ENCODE measurements at places on chromosomes 12 and 14.

GRCh38 chr14:65604936-65605335 lies 192.4 kb downstream of the FUT8 start:
- DNase-seq: no peak

DNA sequence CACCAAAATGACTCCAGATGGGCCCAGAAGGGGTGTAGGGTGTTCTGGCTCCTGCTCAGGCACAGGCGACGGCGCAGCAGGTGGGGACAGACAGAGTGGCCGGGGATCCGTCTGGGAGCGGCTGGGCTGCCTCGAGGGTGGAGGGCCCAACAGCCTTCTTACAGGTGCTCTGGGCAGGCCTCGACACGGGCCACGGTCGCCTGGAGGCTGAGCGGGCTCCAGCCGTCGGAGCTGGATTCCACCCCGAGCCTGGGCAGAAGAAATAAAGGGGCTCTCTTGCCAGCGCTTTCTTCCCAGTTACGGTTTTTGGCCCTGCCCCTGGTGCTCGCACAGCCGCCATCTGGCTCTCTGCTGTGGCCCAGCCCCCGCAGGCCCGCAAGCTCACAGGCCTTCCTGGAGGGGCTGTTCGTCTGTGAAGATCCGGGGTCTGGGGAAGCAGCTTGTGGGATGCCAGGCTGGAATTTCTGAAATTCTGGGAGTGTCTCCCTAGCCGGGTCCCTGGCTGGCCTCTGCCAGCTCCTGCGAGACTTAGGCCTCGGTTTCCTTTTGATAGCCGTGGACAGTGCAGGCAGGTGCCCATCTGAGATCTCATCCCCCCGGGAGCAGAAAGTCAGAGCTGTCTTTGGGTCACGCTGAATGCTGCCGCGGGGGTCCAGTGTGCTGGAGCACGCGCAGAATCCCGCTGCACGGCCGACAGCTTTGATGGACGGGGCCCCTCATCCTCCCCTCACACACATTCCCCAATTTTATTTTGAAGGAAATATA lies 122.7 kb downstream of the PAPOLA start:
- DNase-seq: no peak

- no peak for DNase-seq
These were observed 137.9 kb upstream of the CPSF6 start for GRCh38 chr12:69101505-69101904.

DNA sequence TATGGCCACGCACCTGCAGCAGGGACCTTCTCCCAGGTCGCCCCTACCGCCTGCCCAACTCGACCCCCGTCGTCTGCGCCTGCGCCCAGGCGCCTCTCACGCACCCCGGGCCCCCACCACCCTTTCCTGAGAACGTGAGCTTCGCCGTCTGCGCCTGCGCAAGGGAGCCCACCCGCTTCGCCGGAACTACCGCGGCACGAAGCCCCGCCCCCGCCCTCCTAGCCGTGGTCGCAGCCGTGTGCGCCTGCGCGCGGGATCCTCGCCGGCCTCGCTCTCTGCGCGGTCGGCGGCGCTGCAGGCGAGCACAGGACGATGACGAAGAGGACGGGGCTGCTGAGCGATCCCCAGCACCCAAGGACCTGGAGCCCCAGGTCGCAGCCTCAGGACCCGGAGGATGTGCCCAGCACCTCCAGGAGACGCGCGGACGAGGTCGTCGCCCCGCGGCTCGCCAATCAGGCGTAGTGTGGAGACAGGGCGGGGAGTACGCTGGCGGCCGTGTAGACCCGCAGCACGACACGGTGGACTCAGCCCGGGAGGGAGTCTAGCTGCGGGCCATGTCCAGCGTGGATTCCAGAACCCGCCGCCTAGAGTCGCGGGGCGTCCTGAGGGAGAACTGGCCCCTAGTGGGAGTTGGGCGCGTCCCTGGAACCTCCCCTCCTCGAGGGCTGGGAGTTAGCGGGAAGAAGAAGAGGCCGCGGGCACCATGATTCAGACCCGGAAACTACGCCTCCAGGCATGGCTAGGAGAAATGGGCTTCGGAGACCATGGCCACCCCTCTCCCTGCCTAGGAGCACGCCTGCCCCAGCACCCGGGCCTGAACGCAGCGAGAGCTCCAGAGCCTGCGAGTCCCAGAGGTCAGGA lies 1120.8 kb upstream of the TMEM132C start:
- no peak for DNase-seq

DNA sequence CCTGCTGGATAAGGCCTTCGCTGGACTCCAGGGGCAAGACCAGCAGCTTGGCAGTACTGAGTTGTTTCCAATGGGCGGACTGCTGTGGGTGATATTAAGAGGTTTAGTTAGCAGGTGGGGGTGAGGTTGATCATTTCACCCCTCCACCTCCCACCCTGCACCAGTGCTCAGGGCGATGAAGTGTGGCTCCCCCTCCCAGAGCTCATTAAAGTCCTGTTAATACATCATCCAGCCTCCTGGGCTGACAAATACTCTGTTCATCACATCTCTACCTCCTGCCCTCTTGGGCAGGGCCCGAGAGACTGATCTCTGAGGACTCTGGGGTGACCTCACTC lies 2.4 kb upstream of the FIGNL2 start:
- no peak for DNase-seq

Measured in HEK293T (cell line).